Calu3 (cell line): ENCODE measurements at places on chromosomes 1 and 21. TPM values are rescaled to one million over a fixed set of nuclear protein-coding genes. Genes with fewer than 3 reads are reported as not detected.

Gene NBPF6
- not detected in 2 replicates for total RNA-seq

Gene AADACL4
- total RNA-seq = not detected in 2 replicates

Gene UTS2
- total RNA-seq = not detected in 2 replicates

Gene GBP7
- 0.19 and 0.24 TPM in 2 replicates for total RNA-seq

Gene OR2W3
- total RNA-seq = not detected in 2 replicates

Gene DIRAS3
- 5.2 and 8.1 TPM in 2 replicates for total RNA-seq

Gene FALEC
- total RNA-seq = 0.71 TPM in 1 of 2 replicates, not detected in the other

Gene DIO1
- not detected in 2 replicates for total RNA-seq

Gene SIM2
- 15.1 and 15.4 TPM in 2 replicates for total RNA-seq

Gene MIGA1
- total RNA-seq = 18.8 and 19.1 TPM in 2 replicates

Gene BEND5
- 0.87 TPM in 1 of 2 replicates, not detected in the other for total RNA-seq

Gene C1orf56
- total RNA-seq = 8.5 and 9.5 TPM in 2 replicates

Gene EDARADD
- total RNA-seq = 0.19 TPM in 1 of 2 replicates, not detected in the other

Gene CHD5
- total RNA-seq = 0.27 and 0.28 TPM in 2 replicates

Gene RAD54L
- 22.5 and 25.2 TPM in 2 replicates for total RNA-seq

Gene ACOT11
- total RNA-seq = 10.4 TPM in 2 replicates

Gene TTC34
- 1.2 and 1.3 TPM in 2 replicates for total RNA-seq

Gene CPTP
- 20.1 and 23.7 TPM in 2 replicates for total RNA-seq

Gene WLS
- total RNA-seq = 50.9 and 57.3 TPM in 2 replicates

Gene ABCG1
- total RNA-seq = 0.19 and 0.29 TPM in 2 replicates

Gene FCMR
- 0.86 and 1.1 TPM in 2 replicates for total RNA-seq

Gene LRRC7
- 0.14 and 0.47 TPM in 2 replicates for total RNA-seq

Gene DDAH1
- total RNA-seq = 84.1 and 98.7 TPM in 2 replicates

Gene PHLDA3
- total RNA-seq = 31.1 and 36.7 TPM in 2 replicates

Gene LINGO4
- not detected in 2 replicates for total RNA-seq

Gene PRAMEF12
- total RNA-seq = not detected in 2 replicates

Gene RGS13
- not detected in 2 replicates for total RNA-seq

Gene TGFB2
- 32.2 and 37.6 TPM in 2 replicates for total RNA-seq

Gene SLAMF7
- total RNA-seq = 2.6 and 8.4 TPM in 2 replicates

Gene PEAR1
- total RNA-seq = 3.0 and 3.2 TPM in 2 replicates

Gene DAB1
- total RNA-seq = not detected in 2 replicates

Gene TP73
- 0.34 and 0.54 TPM in 2 replicates for total RNA-seq

Gene OR10T2
- total RNA-seq = not detected in 2 replicates

Gene UROD
- total RNA-seq = 40.4 and 50.3 TPM in 2 replicates

Gene SERTAD4
- 5.5 and 14.7 TPM in 2 replicates for total RNA-seq

Gene COL11A1
- total RNA-seq = not detected in 2 replicates

Gene AMPD1
- total RNA-seq = not detected in 2 replicates
